Nucleus accumbens (tissue), 56 donors: ENCODE measurements at places on chromosomes 7 and 10.

GRCh38 chr10:33664070-33664469 is 329.6 kb upstream of the NRP1 start:
- DNase-seq = no peak

GRCh38 chr10:15200626-15201025 is 32.1 kb upstream of the NMT2 start:
- no peak for DNase-seq

- DNase-seq = no peak
Measured at GRCh38 chr10:91711885-91712680, 79.2 kb upstream of the PPP1R3C start.

DNA sequence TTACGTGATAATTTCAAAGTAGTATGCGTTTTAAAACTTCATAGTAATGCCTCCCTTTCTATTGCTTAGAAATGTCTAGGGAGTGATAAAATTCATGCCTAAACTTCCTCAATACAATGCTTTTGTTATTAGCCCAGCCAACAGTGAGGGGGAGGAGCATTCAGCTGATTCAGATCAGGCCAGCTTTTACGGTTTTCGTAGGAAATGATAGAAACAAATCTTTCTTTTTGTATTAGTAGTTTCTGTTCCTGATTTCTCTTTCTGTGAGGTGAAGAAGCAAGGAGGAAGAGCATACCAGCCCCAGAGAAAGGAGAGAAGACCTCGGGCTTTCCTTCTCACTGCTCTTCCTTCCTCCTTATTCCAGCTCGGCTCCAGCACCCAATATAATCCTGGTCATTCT is 35.2 kb upstream of the ITPRID1 start:
- no peak for DNase-seq

DNA sequence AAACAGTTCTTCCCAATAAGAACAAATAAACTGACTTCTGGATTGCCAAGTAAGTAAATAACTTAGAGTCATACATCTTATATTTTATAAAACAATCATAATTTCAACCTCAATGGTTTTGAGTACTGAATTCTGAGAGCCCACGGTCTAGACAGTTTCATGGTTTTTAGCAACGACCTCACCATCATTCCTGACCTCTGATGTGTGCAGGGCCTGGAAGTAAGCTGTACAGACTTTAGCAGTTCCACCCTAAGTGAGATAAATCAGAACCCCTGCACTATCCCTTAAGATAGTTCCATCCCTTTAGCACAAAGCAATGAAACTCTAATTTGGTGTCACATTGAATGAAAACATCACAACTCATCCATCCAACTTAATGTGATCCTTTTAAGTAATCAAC is 86.0 kb downstream of the NEBL start:
- DNase-seq = no peak

DNA sequence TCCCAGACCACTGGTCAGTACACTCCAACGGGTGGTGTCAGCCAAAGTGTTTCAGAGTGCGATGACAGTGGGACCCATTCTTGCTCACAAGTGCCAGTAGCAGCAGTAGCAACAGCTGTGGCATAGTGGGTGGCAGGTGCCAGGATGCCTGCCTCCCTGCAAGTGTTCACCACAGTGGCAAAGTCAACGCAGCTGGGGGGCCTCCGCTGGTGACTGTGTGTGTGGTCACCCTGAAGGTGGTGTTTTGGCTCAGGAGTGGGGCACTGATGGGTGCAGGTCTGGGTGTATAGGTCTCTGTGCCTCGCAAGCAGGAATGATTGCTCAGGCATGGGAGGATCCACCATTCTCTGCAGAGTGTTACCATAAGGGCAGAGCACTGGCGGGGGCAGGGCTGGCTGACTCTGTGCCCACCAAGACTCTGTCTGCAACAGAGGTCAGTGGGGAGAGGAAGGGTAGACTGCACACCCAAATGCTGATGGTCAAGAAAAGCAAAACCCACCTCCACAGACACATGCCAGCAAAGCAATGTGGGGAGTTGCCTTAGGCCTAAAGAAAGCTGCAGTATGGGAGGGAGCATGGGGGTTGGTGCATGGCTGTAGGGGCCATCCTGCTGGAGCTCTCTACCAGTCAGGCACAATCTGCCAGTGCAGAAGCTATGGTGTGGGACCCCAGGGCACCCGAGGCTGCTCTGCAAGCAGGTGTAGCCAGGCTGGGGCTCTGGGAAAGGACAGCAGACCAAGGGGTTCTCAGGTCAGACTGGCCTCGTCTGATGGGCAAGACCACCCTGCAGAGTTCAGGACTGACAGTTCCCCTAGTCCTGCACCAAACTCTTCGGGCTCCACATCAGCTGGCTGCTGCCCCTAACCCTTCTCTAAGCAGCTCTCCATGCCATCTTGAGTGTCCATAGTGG is 368.1 kb downstream of the CTNNA3 start:
- no peak for DNase-seq

- no peak for DNase-seq
Measured at GRCh38 chr7:1300636-1301035, 68.0 kb downstream of the UNCX start.

GRCh38 chr10:43138757-43139241 is 554 bp downstream of the CSGALNACT2 start:
- DNase-seq = no peak
